ENCODE measurements at places on chromosomes 5 and 9.

DNA sequence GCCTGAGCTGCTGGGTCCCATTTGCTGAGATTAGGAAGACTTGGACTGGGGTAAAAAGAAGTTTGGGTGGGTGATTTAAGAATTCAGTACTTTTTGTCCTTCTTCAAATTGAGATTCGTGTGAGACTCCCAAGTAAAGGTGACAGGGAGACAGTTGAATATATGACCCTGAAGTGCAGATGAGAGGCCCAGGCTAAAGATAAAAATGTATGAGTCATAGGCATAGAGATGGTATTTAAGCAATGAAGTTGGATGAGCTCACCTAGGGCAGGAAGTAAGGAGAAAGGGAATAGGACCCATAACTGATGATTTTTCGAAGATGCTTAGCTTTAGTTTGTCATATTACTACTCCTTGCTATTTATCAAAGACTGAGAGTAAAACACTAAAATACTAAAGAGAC is 255.9 kb upstream of the ADRA1B start:
- no peak for DNase-seq

DNA sequence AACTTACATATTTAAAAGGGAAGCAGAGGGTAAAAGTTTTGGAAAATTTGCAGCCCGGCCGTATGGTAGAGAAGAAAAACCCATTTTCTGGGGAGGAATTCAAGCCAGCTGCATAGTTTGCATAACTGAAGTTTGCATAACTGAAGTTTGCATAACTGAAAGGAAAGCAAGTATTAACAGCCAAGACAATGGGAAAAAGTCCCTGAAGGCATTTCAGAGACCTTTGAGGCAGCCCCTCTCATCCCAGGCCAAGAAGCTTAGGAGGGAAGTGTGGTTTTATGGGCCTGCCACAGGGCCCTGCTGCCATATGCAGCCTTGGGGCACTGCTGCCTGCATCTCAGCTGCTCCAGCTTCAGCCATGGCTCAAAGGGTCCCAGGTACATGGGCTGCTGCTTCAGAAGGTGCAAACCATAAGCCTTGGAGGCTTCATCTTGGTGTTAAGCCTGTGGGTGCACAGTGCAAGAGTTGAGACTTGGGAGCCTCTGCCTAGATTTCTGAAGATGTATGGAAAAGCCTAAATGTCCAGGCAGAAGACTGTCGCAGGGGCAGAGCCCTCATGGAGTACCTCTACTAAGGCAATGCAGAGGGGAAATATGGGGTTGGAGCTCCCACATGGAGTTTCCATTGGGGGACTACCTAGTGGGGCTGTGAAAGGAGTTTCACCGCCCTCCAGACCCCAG is 36.9 kb upstream of the CXCL14 start:
- DNase-seq: no peak

DNA sequence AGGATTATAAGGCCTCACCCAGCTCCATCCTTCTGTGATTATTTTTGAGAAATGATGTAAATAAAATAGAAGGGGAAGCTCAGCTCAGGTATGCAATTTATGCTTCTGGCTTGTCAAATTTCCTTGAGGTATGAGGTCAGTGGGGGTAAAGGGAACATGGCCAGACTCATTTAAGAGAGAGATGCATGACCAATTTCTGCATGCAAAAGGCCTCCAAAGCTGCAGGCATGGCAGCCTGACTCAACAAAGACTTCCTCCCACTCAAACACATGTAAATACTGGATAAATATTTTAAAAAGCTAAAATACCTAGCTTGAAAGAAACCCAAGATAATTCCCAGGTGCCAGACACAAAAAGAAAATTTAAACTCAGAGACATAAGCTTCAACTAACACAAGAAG is 101.4 kb upstream of the SLC1A3 start:
- no peak for DNase-seq

DNA sequence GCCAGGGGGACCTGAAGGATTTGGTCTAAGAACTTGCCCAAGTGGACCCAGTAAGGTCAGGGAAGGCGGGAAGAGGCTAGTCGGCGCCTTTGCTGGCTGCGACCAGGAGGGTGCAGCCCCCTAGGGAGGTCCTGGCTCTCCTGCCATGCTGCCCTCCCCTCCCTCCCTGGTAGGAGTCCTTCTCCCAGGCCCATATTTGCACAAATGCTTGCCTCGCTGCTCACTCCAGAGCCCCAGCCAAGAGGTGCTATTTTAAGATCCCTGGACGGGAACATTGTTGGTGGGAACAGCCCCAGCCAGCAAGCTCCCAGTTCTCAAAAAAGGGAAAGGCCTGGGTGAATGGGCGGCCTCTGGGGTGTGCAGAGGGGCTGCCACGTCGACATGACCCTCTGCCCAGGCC is 4.3 kb upstream of the IL17B start:
- no peak for DNase-seq

- DNase-seq: no peak
Observed at GRCh38 chr9:9749591-9749990, 863.2 kb downstream of the PTPRD start.

DNA sequence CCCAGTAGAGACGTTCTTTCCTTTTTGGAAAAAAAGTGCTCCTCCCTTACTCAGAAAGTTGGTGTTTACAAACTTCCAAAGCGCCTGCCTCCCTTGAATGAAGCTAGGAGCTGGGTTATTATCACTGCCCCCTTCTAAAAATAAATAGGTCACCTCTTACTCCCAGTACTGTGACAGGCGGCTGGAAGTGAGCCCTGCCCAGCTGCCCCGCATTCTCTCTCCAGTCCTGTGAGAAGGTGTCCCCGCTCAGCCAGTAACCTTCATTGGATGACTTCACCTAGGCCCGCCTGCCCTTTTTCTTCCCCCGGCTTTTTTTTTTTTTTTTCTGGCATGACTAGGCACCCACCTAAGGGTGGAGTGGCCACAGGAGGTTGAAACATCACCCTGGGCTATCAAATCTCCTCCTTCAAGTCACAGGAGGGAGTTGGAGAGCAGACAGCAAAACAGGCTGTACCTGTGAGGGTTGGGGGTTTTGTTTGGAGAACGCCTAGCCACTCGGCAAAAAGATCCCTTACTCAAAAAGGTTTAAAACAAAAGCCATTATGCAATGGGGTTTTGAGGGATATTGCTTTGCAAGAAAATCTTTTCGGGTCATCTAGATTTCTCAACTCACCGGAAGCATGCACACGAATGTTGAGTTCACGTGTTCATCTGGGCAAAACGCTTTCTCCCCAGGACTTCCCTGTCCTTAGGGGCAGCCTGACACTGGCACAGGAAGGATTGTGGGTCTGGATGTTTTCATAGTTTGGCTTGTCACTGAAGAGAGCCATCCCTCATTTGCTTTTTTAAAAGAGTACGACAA is 43.3 kb upstream of the ZNF622 start:
- DNase-seq: no peak

DNA sequence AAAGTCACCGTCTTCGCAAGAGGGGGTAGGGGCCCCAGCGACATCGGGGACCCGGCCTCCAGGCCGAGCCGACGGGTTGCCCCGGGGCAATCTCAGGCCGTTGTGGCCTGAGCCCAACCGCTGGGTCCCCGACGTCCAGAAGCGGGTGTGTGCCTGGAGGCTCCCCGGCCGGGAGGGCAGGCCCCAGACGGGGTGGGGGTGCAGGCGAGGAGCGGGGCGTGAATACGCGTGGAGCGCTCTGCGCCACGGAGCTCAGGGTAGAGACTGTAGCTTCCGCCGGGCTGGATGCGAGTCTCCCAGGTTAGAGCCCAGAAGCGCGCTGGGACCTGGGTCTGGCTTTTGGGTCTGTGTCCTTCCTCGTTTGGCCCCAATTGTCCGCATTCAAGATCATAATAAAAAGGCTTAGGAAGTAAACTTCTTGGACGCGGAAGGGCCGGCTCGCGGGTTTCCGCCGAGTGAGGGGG is 3.5 kb downstream of the BARX1 start:
- DNase-seq: no peak

Measured in stimulated activated CD8-positive, alpha-beta memory T cell treated with anti-CD3 and anti-CD28 coated beads, Interleukin-2, amount 100 ng/mL, for 1 hour (primary cell).